ENCODE measurements at places on chromosomes 12 and 14. TPM values are rescaled to one million over a fixed set of nuclear protein-coding genes. Genes with fewer than 3 reads are reported as not detected.

- no peak for DNase-seq
Measured at GRCh38 chr12:62934239-62934798, 631 bp downstream of the PPM1H start.

DNA sequence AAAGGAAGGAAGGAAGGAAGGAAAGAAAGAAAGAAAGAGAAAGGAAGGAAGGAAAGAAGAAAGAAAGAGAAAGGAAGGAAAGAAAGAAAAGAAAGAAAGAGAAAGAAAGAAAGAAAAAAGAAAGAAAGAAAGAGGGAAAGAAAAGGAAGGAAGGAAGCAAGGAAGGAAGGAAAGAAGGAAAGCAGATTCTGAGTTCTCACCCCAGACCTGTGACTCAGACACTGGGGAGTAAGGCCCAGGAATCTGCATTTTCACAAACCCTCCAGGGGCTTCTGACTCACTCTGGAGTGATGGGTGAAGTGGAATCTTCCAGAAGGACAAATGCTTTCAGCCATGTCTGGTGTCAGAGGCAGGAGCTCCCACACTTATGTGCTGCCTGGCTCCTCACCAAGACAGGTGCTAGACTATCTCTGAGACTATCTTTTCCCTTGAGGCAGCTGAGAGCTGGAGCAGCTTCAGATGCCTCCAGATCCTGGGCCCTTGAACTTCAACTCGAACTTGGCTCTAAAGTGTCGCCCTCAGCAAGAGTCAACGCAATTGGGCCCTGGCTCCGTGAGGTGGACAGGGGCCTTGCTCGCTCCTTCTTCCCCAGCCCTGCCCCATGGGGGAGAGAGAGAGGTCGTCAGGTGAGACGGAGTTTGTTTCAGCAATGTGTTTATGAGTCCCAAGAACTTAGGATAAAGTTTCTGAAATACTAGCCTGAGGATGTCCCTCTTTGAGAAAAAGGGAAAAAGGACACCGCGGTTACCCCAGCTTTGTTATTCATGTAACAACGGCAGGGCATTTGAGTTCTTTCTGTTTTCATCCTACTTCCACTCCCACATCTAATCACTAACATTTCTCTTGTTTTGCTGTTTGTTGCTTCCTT is 19.8 kb upstream of the SCARB1 start:
- no peak for DNase-seq

DNA sequence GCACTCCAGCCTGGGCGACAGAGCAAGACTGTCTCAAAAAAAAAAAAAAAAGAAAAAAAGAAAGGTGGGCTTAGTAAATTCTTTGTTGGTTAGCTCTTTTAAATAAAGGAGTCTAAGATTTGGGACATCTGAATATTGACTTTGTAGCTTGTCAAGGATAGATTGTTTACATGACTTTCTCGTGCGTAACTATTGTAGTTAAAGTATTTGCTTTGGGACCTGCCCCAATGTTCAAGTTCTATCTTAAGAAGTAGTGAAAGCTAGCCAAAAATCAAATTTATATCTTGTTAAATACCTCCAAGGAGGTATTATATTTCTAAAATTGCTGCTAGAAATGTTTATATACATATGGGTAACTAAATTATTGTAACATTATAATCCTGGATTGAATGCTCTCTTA is 32.4 kb downstream of the PTPN21 start:
- no peak for DNase-seq

- DNase-seq = no peak
Measured at GRCh38 chr12:115820656-115821055, 456.8 kb downstream of the MED13L start.

The MANSC4 gene
- not detected for total RNA-seq
